ENCODE measurements at places on chromosomes 13 and 19.
A peak's percentile ranks its signal among the peaks of the same experiment; 100 is the strongest.

GRCh38 chr19:3573162-3573857, 566 bp downstream of the HMG20B start:
- DNase-seq: no peak

DNA sequence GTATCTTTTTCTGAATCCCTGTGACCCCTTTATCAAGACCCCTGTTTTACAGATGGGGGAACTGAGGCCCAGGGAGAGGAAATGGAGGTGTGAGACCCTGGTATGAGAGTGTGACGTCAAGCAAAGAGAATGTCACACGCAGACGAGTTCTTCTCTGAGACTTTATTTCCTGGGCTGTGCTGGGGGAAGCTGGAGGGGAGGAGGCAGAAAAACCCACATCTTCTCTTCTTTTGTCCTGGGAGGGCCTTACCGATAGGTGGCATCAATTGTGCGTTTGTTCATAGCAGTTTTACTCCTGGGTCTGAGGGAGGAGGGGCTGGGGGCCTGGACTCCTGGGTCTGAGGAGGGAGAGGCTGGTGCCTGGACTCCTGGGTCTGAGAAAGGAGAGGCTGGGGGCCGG, 4.9 kb upstream of the KLK15 start:
- DNase-seq: no peak

- DNase-seq: peak; percentile 97
These were observed 1.2 kb upstream of the ZNF225 start for GRCh38 chr19:44111910-44112463.

GRCh38 chr19:45901432-45901911, 941 bp downstream of the MYPOP start:
- no peak for DNase-seq

DNA sequence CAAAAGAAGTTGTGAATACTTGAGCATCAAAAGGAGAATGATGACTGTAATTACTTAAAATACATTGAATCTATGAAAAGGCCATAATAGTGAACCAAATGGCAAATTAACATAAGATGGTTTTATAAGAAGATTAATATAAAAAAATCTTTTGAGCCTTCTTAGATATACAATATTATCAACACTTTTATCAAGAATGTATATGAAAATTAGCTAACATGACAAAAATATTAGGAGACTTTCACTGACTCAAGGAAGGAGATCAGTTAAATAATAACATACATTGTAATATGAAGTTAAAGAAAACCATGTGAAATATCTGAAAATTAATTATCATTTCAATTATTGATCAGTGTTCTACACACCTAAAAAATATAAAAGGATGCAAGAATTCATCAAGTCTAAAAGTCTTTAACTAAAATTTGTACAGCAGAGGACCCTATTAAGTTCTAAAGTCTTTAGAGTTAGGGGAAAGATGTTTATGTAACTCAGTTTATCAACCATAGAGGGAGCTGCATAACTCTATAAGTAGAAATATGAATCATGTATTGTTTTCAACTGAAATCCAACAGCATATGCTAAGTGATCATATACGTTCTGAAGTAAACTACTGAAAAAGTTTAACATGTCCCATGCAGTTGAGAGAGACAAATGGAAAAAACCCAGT, 756.1 kb upstream of the MIR17HG start:
- DNase-seq: no peak

GRCh38 chr13:85816413-85816812, 17.2 kb upstream of the SLITRK6 start:
- no peak for DNase-seq

- peak; percentile 93 for DNase-seq
These were observed 23.1 kb downstream of the TMED1 start for GRCh38 chr19:10812902-10813404.

GRCh38 chr13:45178349-45179162, 22.3 kb downstream of the KCTD4 start:
- peak; percentile 78 for DNase-seq

DNA sequence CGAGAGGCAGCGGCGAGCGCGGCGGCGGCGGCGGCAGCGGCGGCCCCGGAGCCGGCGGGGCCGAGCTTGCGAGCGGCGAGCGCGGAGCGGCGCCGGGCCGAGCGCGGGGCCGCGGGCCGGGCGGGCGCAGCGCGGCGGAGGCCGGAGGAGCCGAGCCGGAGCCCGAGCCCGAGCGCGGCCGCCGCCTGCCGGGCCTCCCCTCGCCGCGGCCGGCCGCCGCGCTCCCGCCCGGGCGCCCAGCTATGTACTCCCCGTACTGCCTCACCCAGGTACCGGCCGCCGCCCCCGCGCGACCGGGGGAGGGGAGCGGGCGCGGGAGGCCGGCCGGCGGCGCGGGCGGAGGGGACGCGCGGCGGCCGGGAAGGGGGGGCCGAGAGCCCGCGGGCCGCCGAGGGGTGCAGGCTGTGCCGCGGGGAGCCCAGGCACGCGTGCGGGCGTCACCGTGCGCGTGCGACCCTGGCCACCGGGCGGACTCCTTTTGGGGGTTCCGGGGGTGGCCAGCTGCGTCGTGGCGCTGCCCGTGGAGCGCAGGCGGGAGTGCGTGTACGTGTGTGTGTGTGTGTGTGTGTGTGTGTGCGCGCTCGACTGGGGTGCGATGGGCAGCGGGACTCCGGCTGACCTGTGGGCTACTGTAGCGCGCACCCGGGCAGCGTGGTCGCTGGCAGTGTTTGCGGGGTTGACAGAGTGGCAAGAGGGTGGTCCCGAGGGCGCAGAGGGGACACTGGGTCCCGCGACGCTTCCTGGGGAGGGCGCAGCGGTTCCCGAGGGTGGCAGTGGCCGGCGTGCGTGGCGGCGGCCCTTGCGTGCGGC, 526 bp downstream of the NFIX start:
- no peak for DNase-seq

DNA sequence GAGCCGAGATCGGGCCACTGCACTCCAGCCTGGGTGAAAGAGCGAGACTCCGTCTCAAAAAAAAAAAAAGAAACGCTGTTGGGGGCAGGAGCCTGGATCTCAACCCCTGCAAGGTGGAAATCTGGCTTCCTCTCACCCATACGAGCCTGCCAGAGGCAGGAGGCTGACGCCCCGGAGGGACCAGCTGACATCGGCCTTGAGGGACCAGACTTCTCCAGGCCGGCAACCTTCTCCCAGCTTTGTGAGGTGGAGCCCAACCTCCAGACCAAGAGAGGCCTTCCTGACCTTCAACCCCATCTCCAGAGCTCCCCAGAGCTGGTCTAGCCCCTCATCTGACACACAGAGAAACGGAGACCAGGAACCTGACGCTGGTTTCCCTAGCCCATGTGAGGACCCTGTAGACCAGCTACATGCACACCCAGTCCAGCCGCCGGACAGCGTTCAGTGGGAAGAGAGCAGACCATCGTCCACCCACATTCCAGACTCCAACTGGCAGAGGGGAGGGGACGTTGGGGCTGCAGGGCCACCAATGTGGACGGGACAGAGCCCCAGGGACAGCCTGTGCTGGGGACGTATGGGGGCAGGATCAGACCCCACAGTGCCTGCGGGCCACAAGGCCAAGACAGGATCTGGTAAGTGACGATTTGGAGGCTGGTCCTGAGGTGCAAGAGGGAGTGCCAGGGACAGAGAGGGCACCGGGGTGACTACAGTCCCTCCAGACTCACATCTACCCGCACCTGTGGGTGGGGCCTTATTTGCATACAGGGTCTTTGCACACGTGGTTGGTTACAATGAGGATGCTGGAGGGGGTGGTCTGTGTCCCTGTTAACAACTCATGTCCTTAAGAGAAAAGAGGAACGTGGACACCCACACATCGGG, 11.4 kb downstream of the SBNO2 start:
- DNase-seq: no peak

DNA sequence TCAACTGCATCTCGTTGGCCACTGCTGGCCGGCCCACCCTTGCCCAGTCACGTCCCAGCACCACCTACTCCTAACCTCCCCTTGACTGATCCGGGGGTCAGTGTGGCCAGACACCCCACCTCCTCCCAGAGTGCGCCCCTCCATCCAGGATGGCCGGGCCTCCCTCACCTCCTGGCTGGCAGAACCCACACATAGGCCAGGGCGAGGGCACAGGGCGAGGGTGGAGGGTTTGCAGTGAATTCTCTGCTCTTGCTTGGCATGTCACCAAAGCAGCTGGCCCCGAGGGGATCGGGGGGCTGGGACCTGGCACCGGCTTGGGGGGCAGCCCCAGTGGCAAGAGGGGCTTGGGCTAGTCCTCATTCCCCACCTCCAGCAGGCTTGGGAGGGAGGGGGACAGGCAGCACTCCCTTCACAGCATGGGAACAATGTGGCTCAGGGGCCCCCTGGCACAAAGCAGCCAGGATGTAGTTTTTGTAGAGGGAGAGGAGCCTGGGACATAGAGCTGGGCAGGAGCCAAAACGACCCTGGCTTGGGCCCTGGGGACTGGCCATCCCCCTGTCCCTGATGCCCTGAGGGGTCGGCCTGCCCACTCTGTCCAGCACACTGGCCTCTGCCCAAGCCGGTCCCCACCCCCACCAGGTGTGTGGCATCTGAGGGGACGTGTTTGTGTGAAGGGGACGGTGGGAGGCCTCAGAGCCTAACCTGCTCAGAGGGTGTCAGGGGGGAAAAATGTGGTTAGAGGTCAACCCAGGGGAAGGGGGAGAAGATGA, 28.5 kb upstream of the ASF1B start:
- no peak for DNase-seq

DNA sequence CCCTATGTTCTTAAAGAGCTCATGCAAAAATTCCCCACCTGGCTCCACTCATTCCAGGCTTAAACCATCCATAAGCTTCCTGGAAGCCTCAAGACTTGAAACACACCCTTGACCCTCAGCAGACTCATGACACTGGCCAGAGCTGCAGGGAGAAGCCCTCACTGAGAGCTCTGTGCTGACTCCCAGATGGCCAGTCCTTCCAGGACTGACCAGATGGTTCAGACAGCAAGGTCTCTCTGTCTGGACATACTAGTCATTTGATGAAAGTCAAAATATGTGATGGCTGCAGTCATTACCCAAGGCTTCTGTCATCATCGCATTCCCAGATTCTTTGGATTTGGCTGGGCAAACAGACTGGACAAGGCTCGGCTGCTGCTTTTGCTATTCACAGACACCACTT, 397.4 kb downstream of the FOXO1 start:
- no peak for DNase-seq

GRCh38 chr13:107005577-107005976, 437.6 kb upstream of the ARGLU1 start:
- DNase-seq: no peak

DNA sequence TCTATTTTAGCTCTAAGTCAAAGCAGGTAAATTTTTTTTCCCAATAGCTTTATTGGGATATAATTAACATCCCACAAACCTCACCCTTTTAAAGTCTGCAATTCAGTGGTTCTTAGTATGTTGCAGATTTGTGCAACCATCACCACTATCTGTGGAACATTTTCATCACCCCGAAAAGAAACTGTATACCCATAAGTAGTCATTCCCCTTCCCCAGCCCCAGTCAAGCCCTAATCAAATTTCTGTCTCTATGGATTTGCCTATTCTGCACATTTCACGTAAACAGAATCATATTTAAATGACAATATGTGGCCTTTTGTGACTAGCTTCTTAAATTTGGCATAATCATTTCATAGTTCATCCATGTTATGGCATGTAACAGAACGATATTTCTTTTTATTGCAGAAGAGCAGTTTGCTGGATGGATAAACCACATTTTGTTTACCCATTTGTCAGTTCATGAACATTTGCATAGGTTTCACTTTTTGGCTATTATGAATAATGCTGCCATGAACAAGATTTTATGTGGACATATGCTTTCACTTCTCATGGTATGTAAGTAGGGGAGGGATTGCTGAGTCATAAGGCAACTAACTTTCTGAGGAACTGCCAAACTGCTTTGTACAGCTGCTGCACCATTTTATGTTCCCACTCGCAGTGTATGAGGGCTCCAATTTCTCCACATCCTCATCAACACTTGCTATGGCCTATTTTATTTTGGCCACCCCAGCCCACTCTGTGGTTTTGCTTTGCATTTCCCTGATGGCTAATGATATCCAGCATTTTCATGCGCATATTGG, 10.9 kb downstream of the SLC46A3 start:
- peak; percentile 66 for DNase-seq

DNA sequence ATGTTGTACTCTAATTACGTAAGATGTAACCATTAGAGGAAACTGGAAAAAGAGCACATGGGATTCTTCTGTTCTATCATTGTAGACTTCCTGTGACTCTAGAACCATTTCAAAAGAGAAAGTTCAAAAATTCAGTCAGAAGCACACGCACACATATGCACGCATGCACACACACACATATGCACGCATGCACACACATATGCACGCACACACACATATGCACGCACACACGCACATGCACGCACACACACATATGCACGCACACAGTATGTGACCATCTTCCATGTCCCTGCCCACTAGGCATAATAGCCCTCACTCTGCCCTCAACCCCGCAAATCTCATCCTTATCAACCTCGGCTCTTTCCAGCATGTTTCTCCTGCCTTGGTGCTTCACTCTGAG, 14.0 kb downstream of the GP6 start:
- no peak for DNase-seq

DNA sequence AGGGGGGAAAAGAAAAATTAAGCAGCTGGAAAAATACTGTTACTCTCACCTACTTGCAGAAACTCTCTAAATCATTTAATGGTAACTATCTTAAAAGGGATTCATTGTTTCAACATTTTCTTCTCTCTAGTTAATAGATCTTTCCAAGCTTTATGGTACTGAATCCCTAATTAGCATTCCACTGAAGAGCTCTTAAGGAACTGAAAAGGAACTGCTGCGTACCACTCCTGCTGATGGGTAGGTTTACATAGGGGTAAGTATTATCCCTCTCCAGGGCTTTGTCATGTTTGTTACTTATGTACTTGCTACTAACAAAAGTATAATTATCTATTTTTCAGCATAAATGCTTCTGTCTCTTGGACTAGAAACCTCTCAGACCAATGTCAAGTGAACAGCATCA, 12.5 kb downstream of the TEX30 start:
- no peak for DNase-seq

GRCh38 chr13:40376867-40377535, 289.4 kb downstream of the FOXO1 start:
- DNase-seq: no peak

DNA sequence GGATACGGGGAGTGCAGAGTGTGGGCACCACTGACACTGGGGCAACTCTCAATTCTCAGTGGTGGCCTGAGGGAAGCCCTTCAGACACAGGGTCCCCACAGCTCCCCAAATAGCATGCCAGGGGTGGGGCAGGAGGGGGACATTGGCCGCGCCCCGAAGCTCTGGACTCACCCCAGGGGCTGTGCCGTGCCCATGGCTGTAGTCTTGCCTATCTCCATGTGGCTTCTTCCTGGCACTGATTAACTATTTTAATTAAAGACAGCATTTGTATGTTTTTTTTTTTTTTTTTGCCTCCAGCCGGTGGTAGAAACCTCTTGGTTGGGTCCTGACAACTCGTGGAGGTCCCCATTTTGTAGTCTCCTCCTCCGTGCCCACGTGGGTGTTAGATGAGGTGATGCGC, 23.3 kb downstream of the GATAD2A start:
- no peak for DNase-seq

Measured in A172 (cell line).